Naive thymus-derived CD8-positive, alpha-beta T cell (primary cell): ENCODE measurements at places on chromosomes 7 and 10.
A peak's percentile ranks its signal among the peaks of the same experiment; 100 is the strongest.

DNA sequence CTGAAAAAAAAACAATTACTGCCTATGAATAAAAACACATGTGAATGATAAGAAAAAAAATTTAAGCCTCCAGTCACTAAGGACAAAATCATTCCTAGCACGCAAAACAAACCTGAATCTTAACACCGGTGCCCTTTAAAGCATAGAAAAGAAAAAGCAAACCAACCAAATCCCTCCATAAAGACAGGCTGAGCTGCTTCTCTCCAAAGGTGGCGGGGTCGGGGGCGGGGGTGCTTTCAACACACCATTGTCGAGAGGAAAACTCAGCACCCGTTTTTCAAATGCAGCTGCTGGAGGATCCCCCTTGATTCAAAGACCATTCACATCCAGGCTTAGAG lies 1.4 kb downstream of the ST8SIA6 start:
- H3K4me1 ChIP-seq = peaks cover 24% of the 10 kb centered on the region
- DNase-seq = no peak
- H3K27ac ChIP-seq = peak overlapping the region; percentile 54

DNA sequence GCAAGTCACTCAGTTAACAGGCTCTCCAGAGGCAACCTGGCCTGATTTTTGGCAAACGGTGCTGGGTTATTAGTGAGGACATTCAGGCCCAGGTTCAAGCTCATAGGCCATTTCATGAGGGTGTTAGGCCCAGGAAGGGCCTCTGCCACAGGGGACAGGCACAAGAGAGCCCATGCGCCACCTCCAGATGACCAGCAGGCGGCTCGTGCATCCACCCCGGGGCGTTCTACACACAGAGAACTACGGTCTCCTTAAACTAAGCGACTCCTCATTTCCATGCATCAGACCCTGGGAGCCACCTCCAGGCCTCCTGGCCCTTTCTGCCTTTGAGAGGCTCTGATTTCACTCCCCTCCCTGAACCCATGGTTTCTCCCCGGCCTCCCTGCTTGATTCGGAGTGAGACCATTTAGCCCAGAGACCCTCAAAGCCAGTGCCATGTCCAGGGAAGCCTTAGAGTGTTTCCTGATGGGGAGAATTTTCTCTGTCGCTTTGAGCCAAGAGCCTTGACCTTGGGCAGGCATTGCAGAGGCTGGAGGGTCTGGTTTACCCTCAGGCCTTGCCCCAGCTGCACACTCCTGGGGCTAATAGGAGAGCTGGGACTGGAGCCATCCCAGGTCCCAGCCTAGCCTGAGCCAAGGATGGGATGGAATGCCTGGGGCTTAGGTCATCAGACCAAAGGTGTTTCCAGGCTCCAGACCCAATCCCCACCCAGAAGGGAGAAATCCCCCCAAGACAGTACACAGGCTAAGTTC lies 188.0 kb downstream of the GRID1 start:
- no peaks in the 10 kb centered on the region for H3K4me1 ChIP-seq
- H3K4me3 ChIP-seq = no peak overlapping the region
- no peaks in the 10 kb centered on the region for H3K36me3 ChIP-seq
- H3K27ac ChIP-seq = no peak overlapping the region
- DNase-seq = no peak
- H3K27me3 ChIP-seq = peaks cover 1% of the 10 kb centered on the region

- no peaks in the 10 kb centered on the region for H3K27me3 ChIP-seq
- H3K4me1 ChIP-seq = peaks cover 54% of the 10 kb centered on the region
- H3K27ac ChIP-seq = peak overlapping the region; percentile 57
- no peaks in the 10 kb centered on the region for H3K36me3 ChIP-seq
- no peak overlapping the region for H3K4me3 ChIP-seq
Measured at GRCh38 chr10:75115137-75115536, 3.7 kb downstream of the SAMD8 start.

- peaks cover 15% of the 10 kb centered on the region for H3K27me3 ChIP-seq
- H3K4me1 ChIP-seq = no peaks in the 10 kb centered on the region
- no peak overlapping the region for H3K4me3 ChIP-seq
- no peak overlapping the region for H3K27ac ChIP-seq
- H3K36me3 ChIP-seq = no peaks in the 10 kb centered on the region
Measured at GRCh38 chr7:128263420-128263819, 22.3 kb downstream of the LEP start.

GRCh38 chr10:69956741-69957230 lies 95.9 kb upstream of the MACROH2A2 start:
- no peaks in the 10 kb centered on the region for H3K36me3 ChIP-seq
- DNase-seq = no peak
- H3K27ac ChIP-seq = no peak overlapping the region
- no peak overlapping the region for H3K4me3 ChIP-seq
- H3K4me1 ChIP-seq = no peaks in the 10 kb centered on the region

DNA sequence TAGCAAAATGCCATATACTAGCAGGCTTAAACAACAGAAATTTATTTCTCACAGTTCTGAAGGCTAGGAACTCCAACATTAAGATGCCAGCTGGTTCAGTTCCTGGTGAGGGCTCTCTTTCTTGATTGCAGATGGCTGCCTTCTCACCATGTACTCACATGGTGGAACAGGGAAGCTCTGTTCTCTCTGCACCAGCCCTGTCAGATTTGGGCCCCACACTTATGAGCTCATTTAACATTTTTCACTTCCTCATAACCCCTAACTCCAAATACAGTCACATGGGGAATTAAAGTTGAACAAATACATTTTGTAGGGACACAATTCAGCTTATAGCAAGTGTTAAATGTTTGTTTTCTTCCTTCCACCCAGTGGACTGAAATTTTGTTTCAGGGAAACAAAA lies 218.6 kb upstream of the TAC1 start:
- H3K27me3 ChIP-seq = peaks cover 37% of the 10 kb centered on the region
- H3K4me1 ChIP-seq = no peaks in the 10 kb centered on the region
- H3K36me3 ChIP-seq = no peaks in the 10 kb centered on the region
- H3K4me3 ChIP-seq = no peak overlapping the region
- no peak overlapping the region for H3K27ac ChIP-seq

DNA sequence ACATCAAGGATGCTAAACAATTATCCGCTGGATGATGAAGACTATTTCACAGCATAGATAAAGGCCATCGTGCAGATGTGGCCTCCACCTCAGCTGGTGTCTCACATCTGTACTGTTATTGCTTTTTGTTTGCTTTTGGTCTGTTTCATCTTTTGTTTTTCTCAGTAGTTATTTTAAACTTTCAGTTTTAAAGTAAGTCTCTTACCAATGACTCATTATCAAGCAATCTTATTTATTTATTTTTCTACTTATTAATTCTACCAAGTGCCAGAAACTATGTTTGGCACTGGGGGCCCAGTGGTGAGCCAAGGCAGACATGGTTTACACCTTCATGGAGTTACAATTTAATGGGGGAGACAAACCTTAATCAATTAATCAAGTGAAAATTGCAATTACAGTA lies 250.9 kb upstream of the TMEM72 start:
- no peaks in the 10 kb centered on the region for H3K4me1 ChIP-seq
- no peak for DNase-seq
- H3K4me3 ChIP-seq = no peak overlapping the region
- H3K36me3 ChIP-seq = no peaks in the 10 kb centered on the region
